NCI-H345 (cell line): ENCODE measurements at places on chromosomes 1 and 21.

GRCh38 chr21:37357691-37358090 lies 8.9 kb upstream of the DYRK1A start:
- no peak for DNase-seq

GRCh38 chr1:13643017-13643416 lies 57.0 kb upstream of the PRDM2 start:
- no peak for DNase-seq

DNA sequence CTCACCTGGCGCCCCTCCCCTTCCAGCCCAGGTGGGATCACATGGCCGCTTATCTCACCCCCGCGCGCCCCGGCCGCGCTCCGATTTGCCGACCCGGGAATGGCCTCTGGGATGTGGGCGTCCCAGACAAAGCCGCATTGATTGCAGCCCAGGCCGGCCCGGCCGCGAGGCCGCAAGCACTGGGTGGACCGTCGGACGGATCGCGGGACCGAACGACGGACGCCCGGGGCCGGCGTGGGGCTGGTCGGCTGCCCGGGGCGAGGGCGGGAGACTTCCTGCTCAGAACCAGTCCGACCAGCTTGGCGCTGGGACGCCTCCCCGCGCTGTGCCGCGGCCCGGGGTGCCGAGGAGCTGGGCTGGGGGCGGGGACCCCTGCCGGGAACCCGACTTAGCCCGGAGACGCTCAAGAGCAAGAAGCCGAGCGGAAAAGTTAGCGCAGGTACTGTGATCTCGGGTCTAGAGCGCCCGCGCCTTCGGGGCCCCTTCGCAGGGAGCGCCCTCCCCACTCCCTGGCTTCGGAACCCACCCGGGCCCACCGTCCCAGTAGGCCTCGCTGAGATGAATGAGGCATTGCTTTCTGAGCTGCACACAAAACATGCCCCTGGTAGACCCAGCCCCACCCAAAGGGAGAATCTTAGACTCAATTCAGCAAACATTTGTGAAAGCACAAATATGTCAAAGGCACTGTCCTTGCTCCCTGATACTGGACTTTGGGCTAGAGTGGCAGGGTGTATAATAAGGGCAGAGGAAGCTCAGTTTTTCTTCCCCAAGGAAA lies 415 bp upstream of the LAD1 start:
- DNase-seq, result peak; percentile 47

GRCh38 chr1:66356605-66357004 lies 177.3 kb upstream of the SGIP1 start:
- DNase-seq, result no peak

DNA sequence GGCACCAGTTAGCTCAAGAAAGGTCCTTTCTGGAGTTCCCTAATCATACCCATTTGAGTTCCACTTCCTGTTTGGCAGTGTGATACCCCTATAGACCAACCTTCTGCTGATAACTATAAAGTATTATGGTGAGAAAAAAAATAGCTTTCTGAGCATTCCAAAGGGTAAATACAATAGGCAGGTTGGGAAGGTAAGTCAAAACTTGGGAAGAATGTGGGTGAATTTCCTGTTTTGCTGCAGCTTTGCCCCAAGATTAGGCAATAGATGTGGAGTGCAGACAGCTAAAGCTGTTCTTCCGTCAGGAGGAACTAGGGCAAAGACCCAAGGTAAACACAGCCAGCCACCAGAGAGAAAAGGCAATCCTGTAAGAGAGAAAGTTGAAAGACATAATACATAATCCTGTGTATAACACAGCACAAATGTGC lies 49.9 kb upstream of the GUCA2A start:
- peak; percentile 16 for DNase-seq

DNA sequence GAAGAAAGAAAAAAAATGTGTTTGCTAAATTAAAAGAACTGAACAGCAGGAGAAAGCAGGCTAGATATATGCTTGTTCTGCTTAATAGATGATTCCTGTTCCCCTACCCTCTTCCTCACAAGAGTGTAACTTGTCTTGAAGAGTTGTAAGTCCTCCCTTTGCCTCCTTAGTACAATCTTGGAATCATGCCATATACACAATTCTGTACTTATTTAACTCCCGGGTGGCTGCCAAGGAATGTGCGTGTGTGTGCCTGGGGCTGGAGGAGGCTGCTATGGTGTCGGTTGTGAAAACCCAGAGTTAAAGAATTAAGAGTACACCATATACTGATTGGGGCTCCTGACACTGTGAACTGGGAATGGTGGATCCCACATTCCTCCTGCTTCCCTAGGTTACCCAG lies 194.2 kb downstream of the SIPA1L2 start:
- no peak for DNase-seq

DNA sequence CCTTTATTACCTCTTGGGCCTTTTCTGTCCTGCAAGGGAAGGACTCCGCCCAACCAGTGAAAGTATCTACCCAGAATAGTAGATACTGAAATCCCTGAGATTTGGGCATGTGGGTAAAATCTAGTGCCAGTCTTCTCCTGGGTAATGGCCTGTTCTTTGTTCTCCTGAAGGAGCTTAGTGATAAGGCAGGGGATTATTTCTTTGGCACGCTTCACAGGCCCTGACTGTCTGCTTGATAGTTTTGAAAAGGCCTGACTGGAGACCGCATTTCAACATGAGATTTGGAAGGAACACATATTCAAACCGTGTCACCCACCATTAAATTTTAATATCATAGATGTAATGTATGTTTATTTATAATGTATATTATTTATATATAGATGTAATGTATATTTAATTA lies 48.9 kb downstream of the RASAL2 start:
- DNase-seq, result no peak

DNA sequence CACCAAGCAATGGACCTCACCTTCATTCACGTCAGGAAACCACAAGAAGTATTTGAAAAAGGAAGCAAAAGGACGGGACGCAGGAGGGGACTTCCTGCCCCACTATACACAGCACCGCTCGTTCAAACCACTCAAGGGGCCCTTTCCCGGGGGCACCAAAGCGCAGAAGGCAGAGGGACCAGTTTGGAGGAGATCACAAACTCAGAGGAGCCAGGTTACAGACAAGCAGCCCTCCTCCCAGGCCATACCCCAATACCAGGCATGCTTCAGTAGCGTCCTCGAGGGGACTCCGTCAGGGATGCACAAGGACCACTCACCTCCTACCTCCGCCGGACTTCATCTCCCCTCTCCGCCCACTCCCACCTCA lies 685 bp downstream of the CRTC2 start:
- DNase-seq, result no peak

- no peak for DNase-seq
Measured at GRCh38 chr1:25658791-25659431, 42.3 kb downstream of the MAN1C1 start.

- no peak for DNase-seq
Measured at GRCh38 chr1:9422911-9423505, 116.3 kb upstream of the SLC25A33 start.

GRCh38 chr1:170545476-170545875 lies 13.5 kb downstream of the GORAB start:
- DNase-seq, result no peak

GRCh38 chr1:31771891-31772668 lies 7.9 kb upstream of the ADGRB2 start:
- DNase-seq, result no peak

- no peak for DNase-seq
Measured at GRCh38 chr1:4071653-4072052, 171.6 kb upstream of the C1orf174 start.
